NCI-H1930 (cell line): ENCODE measurements at places on chromosomes 11 and 22.

- DNase-seq = no peak
Observed at GRCh38 chr22:42025421-42025820, 26.8 kb downstream of the WBP2NL start.

GRCh38 chr11:75478783-75479596 lies 46.0 kb upstream of the KLHL35 start:
- no peak for DNase-seq

DNA sequence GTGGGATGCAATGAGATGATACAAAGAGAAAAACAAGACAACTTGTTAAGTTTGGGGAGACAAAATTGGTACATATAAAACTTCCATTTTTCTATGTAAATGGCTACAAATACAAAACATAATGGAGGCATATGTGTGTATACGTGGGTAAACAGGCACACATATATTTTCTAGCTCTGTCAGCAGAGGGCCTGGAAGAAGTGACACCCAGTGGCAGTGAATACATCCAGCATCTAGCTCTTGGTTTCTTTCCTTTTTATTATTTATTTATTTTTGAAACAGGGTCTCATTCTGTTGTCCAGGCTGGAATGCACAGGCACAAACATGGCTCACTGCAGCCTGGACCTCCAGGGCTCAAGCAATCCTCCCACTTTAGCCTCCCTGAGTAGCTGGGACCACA lies 5.0 kb upstream of the RASL10A start:
- DNase-seq = no peak

DNA sequence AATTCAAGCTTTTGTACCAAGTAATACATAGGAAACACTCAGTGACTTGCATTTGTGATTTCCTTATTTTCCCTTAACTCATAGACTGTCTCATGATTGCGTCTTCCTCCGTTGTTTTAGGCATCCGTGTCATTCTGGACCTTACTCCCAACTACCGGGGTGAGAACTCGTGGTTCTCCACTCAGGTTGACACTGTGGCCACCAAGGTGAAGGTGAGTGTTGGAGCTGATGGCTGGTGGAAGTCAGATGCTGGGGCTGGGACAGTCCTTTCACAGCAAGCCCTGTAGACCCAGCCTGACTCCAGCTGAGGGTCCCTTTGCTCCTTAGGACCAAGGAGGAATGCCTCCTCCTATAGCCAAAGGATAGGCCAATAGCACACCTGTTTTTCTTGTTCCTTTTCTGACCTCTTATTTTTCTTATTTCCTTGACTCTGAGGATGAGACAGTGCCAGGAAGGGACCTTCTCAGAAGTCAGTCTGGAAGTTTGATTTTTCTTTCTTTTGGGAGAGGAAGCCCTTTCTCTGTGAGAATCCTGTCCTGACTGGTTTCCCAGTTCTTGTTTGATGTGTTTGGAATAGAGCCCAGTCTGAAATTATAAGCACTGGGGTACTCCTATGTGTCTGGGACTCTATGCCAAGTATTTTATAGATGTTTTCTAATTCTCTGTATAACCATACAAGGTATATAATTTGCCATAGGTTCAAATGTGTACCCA lies 2.2 kb downstream of the SLC3A2 start:
- DNase-seq = no peak

DNA sequence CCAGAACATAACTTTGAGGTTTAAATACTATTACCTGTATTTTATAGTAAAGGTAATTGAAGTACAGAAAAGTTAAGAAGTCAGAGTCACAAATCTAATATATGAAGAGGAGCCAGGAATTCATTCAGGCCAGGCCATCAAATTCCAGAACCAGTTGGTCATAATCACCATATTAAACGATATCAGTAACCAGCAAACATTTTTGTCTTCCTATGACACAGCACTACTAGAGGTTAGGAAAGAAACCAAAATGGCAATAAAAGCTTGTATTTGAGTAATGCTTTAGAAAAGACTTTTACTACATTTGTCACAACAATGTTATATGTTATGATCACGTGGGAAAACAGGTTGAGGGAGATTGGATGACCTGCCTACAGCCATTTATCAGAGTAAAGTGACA lies 62.2 kb downstream of the DKK3 start:
- DNase-seq = no peak

- no peak for DNase-seq
Observed at GRCh38 chr11:66278363-66279091, 552 bp downstream of the CNIH2 start.

GRCh38 chr22:45228401-45228754 lies 12.3 kb downstream of the KIAA0930 start:
- no peak for DNase-seq
